ENCODE measurements at places on chromosomes 1 and 21.

DNA sequence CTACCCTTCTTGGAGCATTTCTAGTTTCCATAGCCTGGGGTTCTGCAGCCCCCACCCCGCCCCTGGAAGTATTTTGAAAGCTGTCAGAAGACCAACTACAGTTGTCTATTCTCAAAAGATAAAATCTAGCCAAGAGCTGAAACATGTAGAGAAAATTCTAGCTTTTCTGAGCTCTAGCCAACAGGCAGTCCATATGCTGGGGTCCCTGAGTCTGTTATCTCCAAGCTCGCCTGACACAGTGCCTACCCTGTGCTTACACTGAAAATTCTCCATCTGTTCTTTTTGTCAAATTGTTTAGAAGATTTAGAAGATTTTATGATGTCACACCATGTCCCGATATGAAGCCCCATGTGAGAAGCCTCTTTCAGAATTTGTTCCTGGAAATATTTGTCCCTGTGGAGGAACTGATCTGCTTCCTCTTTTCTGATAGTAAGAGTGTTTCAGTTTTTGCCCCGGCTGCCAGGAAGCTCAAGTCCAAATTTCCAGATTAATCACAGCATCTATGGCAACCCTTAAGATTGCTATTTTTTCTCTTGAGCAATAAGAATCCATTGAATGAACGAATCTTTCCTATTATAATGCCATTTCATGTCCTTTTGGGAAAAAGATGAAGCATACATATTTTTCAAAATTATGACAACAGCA lies 23.7 kb upstream of the CSF3R start:
- no peak for DNase-seq

- no peak for DNase-seq
These were observed 19.7 kb upstream of the ATP6V1G3 start for GRCh38 chr1:198560161-198560560.

DNA sequence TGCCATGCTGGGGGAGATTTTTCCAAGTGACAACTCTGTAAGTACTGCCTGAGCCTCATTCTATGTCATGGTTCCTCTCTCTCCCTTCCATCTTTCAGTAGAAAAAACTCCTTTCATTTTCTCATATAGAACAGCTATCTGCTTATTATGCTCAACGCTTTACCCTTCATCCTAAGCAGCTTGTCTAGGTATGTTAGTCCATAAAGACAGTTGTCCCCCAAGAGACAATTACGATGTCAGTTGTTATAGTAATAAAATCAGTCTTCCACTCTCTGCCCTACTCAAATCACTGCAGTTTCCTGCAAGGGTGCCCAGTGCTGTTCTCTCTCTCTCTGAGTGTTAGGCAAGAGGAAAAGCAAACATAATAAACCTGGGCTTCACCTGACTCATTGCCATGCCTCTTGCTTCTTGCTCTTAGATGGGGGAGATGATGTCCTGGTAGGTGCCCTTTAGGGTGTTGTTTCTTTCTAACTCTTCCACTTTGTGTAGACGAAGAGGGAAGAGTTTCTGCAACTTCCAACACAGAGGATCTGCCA lies 59.4 kb downstream of the PAPPA2 start:
- no peak for DNase-seq

- DNase-seq, result no peak
These were observed 95.5 kb upstream of the CD34 start for GRCh38 chr1:208006258-208006920.

- DNase-seq, result no peak
These were observed 35.9 kb upstream of the NID1 start for GRCh38 chr1:236100799-236101198.
